ENCODE measurements at places on chromosomes 1 and 21.

DNA sequence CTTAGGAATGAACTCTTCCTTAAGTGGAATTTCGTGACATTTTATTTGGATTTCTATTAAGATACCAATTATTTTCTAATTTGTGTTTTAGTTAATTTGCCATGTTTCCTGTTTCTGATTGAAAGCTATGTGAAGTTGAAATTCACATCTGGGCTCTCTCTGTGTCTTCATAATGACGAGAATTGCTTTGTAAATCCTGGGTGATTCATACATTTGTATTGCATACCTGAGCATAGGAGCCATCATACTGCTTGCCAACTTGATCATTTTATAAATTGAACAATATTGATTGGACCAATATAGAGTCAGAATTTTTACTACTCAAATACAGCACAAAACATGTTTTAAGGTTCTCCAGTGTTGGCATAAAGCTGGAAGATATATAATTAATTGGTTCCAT is 817.9 kb downstream of the BRINP3 start:
- DNase-seq = no peak

- DNase-seq = no peak
Observed at GRCh38 chr1:176551146-176551545, 88.2 kb downstream of the PAPPA2 start.

GRCh38 chr21:15080526-15080925 is 15.7 kb upstream of the NRIP1 start:
- no peak for DNase-seq

DNA sequence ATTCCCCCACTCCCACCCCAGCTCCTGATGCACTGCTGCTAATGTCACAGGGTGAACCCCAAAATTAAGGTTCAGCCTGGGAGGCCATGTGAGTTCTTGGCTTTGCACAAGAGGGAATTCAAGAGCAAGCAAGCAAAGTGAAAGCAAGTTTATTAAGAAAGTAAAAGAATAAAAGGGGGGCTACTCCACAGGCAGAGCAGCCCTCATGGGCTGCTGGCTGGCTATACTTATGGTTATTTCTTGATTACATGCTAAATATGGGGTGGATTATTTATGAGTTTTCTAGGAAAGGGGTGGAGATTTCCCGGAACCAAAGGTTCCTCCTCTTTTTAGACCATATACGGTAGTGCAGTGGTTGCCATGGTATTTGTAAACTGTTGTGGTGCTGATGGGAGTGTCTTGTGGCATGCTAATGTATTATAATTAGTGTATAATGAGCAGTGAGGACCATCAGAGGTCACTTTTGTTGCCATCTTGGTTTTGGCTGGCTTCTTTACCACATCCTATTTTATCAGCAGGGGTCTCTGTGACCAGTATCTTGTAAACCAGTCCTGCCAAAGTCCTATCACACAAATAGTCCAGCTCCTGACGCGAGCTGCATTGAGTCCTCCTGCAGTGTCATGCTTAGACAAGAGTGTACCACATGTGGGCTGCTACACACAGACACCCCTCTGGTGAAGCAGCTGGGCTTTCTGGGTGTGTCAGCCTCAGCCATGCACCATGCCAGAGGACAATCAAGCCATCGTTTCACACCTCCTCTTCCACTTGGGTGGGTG is 46.4 kb upstream of the CSF1 start:
- no peak for DNase-seq

DNA sequence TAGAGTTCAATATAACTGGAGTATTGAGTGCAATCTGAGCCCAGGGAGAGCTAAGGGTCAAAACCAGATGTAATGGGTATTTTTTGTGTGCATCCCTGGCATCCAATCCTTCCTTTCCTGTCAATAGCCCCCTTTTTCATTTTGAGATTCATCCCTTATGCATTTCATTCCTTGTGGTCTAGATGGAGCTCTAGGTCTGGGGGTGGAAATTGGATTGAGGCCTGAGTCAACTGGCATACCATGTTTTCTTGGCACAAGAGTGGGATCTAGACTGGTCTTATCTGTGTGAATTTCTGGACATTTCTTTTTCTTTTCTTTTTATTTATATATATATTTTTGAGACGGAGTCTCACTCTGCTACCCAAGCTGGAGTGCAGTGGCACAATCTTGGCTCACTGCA is 67.3 kb upstream of the RAB3GAP2 start:
- no peak for DNase-seq

GRCh38 chr1:8875216-8875861 is 3.1 kb downstream of the ENO1 start:
- DNase-seq = no peak

DNA sequence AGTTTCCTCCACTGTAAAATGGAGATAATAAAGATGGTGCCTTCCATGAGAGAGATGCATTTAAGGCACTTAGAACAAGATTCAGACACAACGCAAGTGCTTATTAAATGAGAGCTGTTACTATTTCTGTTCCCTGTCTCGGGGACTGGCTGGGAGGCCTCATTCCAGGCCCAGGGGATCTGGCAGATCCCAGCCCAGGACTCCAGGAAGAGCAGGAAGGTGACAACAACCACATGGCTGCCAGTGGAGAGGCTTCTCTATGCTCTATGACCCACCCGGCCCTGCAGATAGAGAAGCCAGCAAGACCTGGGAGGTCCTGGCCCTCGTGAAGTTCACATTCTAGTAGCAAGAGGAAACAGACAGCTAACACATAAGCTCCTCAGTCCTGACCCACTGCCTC is 175.5 kb downstream of the ACTL8 start:
- DNase-seq = no peak

DNA sequence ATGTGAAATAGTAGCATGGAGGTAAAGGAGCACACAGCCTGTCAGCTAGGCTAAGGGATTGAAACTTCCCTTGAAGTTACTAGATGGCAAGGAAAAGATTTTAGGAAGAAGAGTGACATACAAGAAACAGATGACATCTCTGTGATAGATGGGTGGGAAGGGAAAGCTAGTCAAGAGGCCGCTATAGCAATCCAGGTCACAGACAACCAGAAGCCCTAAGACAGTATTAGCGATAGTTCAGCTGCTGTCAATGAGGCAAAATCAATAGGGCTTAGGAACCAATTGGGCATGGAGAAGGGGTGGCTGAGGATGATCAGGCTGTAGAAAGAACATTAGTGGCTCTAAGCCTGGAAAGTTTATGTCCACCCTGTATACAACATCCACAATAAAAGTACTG is 111.1 kb downstream of the GLUL start:
- DNase-seq = no peak

- DNase-seq = no peak
Observed at GRCh38 chr1:223836586-223836985, 9.2 kb downstream of the TP53BP2 start.

DNA sequence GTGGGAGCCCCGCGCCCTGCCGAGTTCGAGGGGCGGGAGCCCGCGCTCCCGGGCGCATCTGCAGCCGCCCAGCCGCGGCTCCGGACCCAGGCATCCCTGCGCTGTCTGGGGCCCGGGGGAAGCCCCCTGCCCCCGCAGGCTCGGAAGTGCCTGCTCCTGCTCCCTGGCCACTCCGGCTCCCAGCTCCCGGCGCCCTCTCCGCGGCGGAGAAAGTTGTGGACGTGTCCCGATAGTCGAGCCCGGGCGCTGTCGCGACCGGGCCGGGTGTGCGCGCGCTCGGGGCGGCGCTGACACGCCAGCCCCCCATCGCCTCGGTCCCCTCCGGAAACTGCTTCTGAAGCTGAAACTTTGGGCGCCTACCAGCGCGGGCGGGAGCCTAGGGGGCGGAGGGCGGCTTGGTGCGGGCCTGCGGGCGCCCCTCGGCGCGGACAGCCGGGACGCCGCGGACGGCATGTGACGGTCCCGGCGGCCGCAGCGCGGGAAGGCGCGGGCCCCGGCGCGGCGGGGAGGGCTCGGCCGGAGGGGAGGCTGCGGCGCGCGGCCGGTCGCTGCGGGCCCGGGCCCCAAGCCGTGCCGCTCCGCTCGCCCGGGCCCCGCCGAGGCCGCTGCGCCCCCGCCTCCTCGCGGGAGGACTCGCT is 515 bp downstream of the MAN1C1 start:
- peak; percentile 20 for DNase-seq

- DNase-seq = no peak
Observed at GRCh38 chr1:150966011-150966410, 8.6 kb downstream of the CERS2 start.

DNA sequence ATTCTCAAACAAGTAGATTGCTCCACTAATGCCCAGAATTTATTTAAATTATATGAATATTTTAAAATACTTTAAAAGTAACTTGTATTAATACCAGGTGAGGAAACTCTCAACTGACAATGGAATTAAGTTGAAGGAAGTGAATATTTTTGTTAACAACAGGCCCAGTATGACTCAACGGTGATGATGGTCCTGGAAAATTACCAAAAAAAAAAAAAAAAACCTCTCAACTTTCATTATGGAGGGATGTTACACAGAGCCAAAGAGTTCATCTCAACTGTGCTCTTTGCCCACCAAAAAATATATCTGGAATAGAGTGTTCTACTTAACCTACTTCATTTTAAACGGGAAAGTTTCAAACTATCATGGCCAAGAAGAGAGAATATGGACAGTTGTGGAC is 28.3 kb downstream of the CFH start:
- DNase-seq = no peak

DNA sequence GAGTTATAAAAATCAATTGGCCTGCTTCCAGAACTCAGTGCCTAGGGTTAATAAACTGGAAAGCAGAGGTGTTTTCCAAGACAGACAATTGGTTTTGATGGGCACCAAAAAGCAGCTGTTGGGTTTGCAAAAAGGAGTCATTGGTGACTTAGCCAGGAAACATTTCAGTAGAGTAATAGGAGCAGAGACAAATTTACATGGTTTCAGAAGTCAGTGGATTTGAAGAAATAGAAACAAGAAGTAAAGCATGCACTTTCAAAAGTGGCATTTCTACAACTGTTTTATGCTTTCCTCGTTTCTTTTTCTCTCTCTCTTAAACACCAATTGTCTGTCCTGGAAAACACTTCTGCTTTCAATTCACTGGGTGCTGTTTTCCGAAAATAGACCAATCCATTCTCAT is 87.8 kb downstream of the GLUL start:
- DNase-seq = no peak

GRCh38 chr1:13766592-13767564 is 66.9 kb downstream of the PRDM2 start:
- DNase-seq = no peak

GRCh38 chr1:109399326-109399957 is 1.7 kb upstream of the SORT1 start:
- no peak for DNase-seq

- no peak for DNase-seq
Observed at GRCh38 chr1:12338017-12338416, 108.2 kb downstream of the VPS13D start.

GRCh38 chr1:111302374-111302773 is 11.7 kb downstream of the CHIA start:
- no peak for DNase-seq

DNA sequence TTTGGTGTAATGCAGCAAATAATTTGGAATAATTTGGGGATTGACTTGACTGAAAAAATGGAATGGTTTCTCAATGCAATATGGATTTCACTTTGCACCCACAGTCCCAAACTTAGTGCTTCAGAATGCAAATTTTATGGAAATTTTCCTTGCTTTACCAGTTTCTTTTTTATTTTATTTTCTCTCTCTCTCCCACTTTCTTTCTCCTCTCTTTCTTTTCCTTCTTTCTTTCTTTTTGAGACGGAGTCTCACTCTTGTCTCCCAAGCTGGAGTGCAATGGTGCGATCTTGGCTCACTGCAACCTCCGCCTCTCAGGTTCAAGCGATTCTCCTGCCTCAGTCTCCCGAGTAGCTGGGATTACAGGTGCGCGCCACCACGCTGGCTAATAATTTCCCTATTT is 110.3 kb downstream of the KCNN3 start:
- DNase-seq = no peak

DNA sequence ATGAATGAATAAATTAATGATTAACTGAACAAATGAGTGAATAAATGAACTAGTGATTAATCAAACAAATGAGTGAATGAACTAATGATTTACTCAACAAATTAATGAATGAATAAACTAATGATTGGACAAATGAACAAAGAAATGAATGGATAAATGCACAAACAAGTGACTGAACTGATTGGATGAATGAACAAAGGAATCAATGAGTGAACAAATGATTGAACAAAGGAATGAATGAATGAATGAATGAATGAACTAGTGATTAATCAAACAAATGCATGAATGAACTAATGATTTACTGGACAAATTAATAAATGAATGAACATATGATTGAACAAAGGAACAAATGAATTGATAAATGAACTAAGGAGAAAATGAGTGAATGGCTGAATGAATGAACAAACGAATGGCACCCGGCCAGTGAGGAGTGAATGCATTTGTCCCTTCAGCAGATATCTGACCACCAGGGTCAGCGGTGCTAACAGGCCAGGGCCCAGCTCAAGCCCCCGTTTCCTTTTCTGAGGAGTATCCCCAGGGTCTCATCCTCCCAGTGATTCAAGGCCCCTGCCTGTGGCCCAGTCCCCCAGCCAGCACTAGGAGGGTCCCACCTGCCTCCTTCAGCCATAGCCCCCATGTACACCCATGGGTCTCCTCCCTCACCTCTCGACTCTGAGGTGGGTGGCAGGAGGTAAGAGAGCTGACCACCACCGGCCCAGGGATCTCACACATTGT is 49.9 kb downstream of the WNT9A start:
- DNase-seq = no peak

DNA sequence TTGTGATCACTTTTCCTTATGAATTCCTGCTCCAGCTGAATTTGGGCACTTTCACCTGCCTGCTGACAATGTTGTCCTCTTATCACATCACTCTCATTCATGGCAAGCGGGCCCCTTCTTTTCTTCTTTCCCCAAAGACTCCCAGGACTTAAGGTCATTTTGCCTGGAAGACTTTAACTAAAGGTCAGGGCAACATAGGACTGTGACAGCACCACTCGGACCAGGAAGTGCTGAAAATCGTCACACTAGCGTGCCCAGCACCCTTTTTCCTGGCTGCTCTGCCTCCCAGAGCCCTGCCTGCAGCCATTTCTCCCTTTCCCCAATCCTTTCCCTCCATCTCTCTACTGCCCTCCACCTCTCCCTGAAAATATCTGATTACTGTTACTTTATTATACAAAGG is 35.4 kb downstream of the CD34 start:
- no peak for DNase-seq
